ENCODE measurements at places on chromosomes 12 and 14.

DNA sequence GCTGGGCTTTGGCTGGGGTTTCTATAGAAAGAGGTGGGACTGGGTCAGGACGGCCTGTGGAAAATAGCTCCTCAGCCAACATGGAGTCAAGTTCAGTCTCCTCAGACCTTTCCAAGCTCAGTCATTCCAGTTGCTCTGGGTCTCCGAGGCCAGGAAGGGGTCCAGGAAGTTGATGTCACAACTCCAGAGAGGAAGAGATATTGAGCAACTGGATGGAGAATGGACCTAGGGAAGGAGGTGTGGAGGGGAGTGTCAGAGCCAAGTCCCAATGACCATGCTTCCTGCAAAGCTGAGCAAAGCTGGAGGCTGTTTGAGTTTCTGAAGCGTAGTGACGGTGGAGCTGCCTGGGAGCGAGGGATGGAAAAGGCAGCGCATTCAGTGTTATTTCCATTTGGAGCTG, 86.1 kb downstream of the SLC24A4 start:
- DNase-seq, result no peak

- DNase-seq, result no peak
Measured at GRCh38 chr14:43651896-43652295, 855.2 kb downstream of the FSCB start.

DNA sequence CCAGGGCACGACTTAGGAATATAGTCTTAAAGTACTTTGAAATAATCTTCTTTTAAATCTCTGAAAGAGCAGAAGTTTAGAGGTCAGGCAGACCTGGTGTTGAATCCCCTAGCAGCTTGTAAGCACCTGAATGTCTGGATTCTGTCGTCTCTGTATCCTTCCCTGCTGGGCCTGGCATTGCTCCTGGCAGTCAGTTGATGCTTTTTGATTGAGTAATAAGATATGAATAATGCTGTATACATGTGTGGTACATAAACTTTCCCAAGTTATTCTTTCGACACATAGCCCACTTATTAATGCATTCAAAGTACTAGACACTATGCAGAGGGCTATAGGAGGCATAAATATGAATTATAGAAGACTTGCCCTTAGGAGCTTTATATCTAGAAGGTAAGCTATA, 31.4 kb downstream of the EVL start:
- DNase-seq, result no peak

- no peak for DNase-seq
Measured at GRCh38 chr14:28772613-28773012, 6.0 kb downstream of the FOXG1 start.

DNA sequence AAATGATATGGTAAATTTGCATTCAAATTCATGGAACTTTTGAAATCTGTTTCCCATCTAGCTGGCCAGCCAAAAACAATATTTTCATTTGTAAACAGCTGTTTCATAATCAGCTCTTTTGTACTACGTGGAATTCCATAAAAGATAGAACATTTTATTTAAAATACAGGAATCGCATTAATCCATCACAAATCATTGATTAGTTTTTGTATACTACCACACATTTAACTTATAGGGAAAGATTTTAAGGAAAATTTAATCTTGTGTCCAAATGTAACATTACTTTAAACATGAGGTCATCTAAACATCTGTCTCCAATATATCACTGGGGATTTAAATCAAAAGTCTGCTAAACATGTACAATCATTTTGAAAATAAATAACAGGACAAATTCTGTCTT, 33.5 kb downstream of the SLC25A21 start:
- DNase-seq, result no peak

- DNase-seq, result no peak
Measured at GRCh38 chr12:126899926-126900792, 1366.8 kb upstream of the TMEM132C start.

DNA sequence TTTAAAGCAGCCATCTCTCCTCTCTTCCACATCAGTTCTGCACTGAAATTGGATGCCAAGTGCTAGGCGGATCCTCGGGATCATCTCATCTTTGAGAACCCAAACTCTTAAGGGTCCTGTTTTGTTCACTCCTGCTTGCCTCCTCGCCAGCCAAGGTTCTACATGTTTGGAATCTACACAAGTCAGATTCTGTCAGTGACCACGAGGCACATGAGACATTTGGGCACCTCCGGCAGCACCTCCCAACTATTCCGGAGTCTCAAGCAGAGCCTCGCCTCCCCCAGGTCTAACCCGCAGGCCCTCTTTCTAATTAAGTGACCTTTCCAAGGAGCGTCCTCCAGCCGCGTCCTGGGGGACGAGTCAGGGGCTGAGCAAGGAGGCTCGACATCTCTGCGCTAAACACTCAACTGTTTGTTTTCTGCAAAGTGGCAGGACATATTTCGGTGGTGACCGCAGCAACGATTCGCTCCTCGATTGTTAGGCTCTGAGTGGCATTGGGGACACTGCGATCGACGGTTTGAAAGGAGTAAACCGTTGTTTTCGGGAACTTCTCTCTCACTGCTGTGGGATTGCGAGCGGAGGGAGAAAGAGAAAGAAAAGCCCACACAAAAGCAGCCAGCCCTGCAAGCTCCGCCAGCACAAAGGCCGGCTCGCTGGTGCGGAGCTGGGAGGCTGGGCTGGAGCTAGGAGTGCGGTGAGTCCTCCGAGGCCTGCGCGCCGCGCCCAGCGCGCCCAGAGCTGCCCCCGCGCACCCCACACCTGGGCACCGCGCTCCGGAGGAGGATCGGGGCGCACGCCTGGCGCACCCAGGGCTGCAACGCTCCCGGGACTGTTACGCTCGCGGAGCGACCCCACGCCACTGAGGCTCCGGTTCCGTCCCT, 640 bp downstream of the ARMH4 start:
- DNase-seq, result peak; percentile 57

DNA sequence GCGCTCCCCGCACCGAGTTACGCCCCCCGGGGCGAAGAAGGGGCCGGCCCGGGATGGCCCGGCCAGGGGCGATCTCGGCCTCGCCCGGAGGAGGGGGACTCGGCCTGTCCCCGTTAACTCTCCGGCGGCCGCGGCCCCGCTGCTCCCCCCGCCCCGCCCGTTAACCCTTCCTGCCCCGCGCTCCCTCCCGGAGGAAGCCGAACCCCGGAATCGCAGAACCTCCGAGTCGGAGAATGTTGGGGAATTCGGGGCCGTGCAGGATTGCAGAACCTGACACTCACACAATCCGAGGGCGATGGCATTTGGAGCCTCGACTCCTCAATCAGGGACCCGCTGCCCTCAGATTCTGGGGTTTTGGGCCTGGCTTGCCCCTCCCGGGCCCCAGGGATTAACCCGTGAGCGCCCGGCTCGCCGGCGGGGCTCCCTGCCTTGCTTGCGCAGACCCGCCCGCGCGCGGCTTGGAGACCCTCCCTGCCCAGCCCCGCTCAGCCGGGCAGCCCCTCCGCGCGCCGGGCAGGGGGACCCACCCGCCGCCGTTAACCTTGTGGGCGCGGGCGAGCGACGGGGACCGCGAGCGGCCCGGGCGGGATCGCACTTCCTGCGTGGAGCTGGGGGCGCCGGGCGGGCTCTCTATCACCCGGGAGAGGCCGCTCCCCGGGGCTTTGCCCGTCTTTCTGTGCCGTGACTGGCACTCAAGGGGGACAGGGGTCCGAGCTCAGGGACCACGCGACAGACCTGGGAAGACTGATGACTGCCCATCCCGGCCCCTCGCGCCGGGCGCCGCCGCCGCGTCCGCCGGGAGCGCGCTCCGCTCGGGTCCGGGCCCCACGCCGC, 18.8 kb downstream of the BEGAIN start:
- no peak for DNase-seq

DNA sequence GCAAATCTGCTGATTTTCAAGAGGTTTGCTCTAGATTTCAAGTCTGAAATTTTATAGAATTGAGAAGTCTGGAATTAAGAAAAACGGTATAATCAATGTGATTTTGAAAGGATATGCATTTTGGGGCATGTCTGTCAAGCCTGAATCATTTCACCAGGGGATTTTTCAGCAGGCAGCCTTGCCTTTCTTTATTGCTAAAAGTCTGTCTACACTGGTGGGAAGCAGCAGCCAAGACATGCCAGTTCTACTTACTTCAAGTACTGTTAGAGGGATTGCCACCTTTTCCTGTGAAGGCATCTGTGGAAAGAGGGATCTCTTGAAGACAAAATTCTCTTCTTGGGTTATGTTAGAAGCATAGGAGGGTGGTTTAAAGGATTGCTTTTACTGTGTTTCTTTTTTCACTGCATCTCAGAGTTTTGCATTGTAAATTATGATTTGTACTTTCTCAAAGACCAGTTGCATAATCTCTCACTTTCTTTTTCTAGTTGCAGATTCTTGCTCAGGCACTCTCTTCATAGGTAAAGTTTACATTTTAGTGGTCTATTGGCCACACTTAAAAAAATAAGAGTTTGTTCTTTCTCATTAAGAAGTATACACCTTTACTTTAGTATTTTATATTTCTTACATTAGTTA, 837.0 kb downstream of the GALC start:
- DNase-seq, result no peak

DNA sequence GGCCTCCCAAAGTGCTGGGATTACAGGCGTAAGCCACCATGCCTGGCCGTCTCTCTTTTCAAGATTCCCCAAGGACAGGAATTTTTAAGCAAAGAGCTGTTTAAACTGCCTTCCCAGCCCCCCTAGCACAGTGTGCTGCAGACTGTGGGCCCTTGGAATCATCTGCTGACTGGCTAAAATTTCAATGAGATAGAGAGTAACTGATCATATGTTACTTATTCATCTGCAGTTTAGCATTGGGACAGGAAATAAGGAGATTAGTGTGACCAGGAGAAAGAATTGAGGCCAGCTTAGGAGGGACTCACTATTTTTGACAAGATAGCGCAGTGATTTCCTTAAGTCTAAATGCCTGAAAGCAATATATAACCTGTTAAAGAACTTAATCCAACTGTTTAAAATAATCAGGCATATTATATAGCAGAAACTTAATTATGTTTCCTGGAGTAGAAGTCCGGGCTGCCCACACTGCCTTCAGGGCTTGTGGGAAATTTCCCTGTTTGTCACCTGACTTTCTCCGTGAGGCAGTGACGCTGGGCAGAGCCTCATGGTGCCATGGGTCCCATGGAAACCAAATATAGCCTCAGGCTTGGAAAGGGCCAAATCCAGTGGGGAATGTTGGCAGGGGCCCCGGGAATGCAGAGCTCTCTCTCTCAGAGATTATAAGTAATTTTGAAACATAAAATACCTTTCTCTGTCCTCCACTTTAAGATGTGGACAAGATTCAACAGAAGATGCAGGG, 22.8 kb upstream of the CEBPE start:
- no peak for DNase-seq

Measured in glutamatergic neuron (in vitro differentiated cells).